ENCODE measurements at places on chromosomes 13 and 19.
A peak's percentile ranks its signal among the peaks of the same experiment; 100 is the strongest.

- DNase-seq: peak; percentile 35
Observed at GRCh38 chr13:95660981-95661581, 15.9 kb upstream of the DNAJC3 start.

DNA sequence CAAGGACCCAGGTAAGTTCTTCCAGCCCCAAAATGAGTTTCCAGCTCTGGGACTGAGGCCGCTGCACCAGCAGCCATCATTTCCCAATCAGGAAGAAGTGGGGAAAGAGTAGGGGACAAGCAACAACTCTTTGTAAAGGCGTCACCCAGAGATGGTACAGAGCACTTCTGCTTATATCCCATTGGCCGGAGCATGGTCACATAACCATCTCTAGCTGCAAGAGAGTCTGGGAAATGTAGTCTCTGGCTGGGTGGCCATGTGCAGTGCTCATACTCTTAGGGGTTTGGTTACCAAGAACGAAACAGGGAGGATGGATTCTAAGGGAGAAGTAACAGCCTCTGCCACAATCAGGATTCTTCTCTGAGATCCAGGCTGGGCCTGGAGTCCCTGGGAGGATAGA is 26.3 kb downstream of the CKM start:
- no peak for DNase-seq

DNA sequence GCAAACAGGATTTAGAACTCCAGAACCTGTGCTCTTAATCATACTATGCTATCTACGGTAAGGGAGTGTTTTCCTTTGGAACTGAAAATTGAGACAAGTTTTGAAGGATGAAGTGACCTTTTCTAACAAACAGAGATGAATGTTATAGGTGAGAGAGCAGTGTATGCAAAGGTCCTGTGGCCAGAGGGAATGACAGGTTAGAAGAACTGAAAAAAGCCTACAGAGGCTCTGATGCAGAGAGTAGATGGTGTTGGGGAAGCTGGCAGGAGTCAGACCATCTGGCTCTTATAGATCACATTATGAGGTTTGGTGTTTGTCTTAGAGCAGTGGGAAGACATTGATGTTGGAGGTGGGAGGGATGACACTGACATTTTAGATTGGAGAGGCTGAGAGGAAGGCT is 2.0 kb downstream of the PCCA start:
- no peak for DNase-seq

DNA sequence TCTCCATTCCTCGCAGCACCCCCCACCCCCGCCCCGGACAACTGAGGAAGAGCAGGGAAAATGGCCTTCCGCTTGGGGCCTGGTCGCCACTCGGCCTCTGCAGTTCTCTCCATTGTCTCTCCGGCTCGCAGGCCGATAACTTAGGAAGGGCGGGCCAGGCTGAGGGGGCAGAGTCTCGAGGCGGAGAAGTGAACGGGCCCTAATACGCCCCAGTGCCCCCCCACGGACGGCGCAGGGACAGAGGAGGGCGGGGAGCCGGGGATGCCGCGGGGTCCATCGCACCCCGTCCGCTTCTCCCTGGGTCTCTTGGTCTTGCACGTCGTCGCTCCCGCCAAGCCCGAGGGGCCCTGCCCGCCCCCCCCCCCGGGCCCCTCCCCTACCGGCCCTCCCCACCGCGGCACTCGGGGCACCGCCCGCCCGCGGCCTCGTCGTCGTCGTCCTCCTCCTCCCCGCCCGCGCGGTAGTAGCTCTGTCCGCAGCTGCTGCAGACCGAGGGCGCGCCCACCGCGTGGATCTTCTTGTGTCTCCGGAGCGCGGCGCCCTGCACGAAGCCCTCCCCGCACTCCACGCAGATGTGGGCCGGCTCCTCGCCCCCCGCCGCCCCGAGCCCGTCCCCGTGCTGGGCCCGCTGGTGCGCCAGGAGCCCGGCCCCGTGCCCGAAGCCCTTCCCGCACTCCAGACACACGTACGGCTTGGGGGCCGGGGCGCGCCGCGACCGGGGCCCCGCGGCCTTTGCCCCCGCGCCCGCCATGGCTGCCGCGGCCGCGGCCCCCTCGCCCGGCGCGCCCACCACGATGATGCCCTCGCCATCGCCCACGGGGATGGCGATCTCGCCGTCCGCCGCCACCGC is 33.2 kb downstream of the ZNF787 start:
- no peak for DNase-seq

- no peak for DNase-seq
Observed at GRCh38 chr19:45153339-45154063, 7.3 kb downstream of the NKPD1 start.

- no peak for DNase-seq
Observed at GRCh38 chr13:112486386-112487126, 101.4 kb downstream of the TUBGCP3 start.

- DNase-seq: no peak
Observed at GRCh38 chr13:42786715-42787114, 5.3 kb downstream of the FAM216B start.

DNA sequence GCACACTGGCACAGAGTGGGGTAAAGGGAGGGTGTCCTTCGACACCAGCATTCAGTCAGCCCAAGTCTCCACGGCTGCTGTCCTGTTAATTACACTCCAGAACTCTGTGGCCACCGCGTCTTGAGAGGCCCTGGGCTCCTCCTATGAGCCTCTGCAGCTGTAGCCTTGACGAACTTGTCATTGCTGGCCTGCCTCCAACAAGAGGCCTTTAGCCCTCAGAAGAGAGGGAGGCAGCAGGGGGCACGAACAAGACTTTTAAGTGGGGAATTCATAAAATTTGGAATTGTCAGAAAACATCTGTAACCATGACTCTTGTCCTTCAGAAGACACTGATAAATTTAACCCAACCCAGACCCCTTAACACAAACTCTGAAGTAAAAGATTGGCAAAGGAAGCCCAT is 241.9 kb downstream of the UQCRFS1 start:
- no peak for DNase-seq

Measured in Jurkat, Clone E6-1 (cell line).